ENCODE measurements at places on chromosomes 12 and 14. TPM values are rescaled to one million over a fixed set of nuclear protein-coding genes. Genes with fewer than 3 reads are reported as not detected.

The FGF23 gene
- not detected for total RNA-seq

The C12orf54 gene
- not detected for total RNA-seq

The ADSS1 gene
- 0.98 TPM for total RNA-seq

The P2RX2 gene
- 0.17 TPM for total RNA-seq

The KRT7 gene
- total RNA-seq: 19.2 TPM

The GPR68 gene
- 0.74 TPM for total RNA-seq

The RNASE7 gene
- total RNA-seq: not detected

The SSTR1 gene
- total RNA-seq: 0.33 TPM

The TSPAN9 gene
- total RNA-seq: 125 TPM

Measured in dermis blood vessel endothelial cell (primary cell).